ENCODE measurements at places on chromosomes 11 and 22.

DNA sequence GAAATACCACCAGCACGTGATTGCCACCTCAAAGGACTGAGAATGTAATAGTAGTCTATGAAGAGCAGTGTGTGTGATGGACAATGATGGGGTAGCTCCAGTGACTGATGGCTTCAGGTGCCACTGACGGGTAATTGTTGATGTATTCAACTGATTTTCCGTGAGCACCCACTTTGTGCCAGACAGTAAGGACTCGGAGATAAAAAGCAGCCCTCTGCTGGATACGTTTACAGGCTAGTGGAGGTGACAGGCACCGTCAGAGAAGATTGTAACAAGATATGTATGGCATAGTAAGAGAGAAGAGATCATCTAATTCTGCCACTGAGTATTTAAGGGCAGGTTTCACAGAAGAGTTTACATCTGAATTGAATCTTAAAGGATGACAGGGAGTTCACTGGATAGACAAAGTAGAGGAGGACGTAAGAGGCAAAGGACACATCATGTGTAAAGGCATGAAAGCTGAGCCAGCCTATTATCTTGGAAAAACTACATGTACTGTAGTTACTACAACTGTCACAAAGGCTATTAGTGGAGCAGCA lies 1.1 kb upstream of the ENTHD1 start:
- DNase-seq = no peak

DNA sequence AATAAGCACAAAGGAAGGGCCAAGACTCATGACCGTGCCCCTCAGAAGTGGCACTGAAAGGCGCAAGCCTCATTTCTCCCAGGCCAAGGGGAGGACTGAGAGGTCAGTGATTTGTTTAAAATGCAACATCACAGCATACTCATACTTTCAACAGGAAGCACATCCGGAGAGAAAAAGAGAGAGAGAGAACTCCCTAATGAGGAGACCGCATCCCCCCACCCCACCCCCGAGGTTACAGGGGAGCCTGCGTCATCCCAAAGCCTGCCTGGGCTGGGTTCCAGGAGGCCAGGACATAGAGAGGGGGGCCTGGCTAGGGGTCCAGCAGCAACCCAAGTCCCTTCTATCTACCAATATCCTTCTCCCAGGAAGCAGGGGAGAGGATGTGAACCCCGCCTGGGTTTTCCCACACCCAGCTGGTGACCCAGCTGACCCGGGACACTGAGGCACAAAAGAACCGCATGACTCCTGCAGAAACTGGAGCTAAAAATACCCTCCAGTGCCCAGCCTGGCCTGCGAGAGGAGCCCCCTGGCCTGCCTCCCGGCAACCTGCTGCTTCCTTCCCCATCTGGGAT lies 3.8 kb downstream of the CSNK1E start:
- peak; percentile 29 for DNase-seq

- no peak for DNase-seq
Measured at GRCh38 chr11:122178795-122179194, 62.8 kb upstream of the BLID start.

GRCh38 chr11:106983261-106983660 lies 35.0 kb downstream of the GUCY1A2 start:
- DNase-seq = no peak

- no peak for DNase-seq
Measured at GRCh38 chr22:46066691-46067090, 83.6 kb upstream of the PPARA start.

DNA sequence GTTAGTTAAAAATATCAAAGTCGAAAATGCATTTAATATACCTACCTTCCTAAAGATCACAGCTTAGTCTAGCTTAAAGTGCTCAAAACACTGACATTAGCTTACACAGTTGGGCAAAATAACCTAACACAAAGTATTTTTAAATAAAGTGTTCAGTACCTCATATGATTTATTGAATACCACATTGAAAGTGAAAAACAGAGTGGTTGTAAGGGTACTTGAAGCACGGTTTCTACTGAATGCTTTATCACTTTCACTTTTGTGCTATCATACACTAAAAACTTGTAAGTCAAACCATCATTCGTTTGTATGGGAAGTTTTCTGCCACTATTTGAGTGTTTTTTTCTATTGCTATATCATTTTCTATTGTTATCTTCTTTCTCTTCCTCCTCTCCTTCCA lies 36.6 kb downstream of the ZBTB44 start:
- no peak for DNase-seq

GRCh38 chr11:132125988-132126871 lies 755.8 kb downstream of the NTM start:
- no peak for DNase-seq

DNA sequence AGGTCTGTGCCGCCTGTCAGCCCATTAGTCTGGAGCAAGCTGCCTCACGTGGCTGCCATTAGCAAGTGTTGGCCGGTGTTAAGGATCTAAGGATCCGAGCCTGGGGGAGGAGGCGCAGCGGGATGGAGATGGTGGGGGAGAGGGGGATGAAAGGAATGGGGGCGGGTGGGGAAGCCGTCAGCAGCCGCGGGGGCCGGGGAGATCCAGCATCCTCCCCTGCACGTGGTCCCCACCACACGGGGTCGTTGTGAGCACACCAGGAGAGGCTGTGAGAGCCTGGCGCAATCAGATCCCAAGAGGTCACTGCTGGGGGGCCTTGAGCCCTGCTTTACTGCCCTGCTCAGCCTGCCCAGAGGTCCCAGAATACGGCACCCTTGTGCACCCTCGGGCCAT lies 7.3 kb downstream of the CABP7 start:
- peak; percentile 59 for DNase-seq

- DNase-seq = no peak
Measured at GRCh38 chr11:72343006-72343756, 91.2 kb downstream of the CLPB start.

GRCh38 chr11:11291041-11292015 lies 61.7 kb downstream of the CSNK2A3 start:
- no peak for DNase-seq

GRCh38 chr22:43337385-43337784 lies 5.8 kb downstream of the SCUBE1 start:
- no peak for DNase-seq

GRCh38 chr11:13210424-13210823 lies 67.2 kb upstream of the BMAL1 start:
- DNase-seq = peak; percentile 35

- no peak for DNase-seq
Measured at GRCh38 chr11:14793546-14793945, 98.5 kb downstream of the CYP2R1 start.

DNA sequence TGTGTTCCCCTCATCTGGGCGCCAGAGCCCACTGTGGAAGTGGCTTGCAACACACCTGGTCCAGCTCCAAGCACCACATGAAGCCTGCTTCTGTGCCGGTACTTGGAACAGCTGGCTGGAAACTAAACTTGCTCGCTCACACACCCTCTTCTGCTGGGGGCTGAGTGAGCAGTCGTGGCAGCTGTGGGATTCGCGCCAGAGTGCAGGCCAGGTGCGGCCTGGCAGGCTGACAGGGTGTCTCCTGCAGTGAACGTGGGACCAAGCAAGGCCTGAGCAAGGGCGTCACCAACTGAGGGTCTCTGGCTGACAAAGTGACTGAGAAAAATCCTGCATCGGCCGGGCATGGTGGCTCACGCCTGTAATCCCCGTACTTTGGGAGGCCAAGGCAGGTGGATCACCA lies 15.2 kb downstream of the SMC1B start:
- DNase-seq = no peak

GRCh38 chr11:2250041-2250440 lies 20.3 kb downstream of the ASCL2 start:
- DNase-seq = no peak

DNA sequence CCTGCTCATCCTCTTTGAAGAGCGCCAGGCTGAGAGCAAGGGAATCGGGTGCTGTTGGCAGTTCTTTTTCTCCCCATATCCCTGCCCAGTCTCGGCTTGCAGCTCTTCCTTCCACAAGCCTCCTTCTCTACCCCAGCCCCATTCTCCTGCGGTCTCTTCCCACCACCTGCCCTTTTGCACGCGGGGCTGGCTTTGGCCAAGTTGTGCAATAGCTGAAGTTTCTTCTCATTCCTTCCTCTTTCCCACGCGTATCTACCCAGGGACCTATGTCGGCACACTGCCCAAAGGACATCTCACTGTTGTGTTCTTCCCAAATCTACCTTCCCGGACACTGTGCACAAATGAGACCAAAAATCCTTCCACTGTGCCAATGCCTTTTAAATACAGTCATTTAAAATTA lies 22.3 kb upstream of the HTR3A start:
- DNase-seq = no peak

Measured in amygdala (tissue), 56 donors.